ENCODE measurements at places on chromosomes 12 and 14.

GRCh38 chr12:16325426-16325825, 22.0 kb upstream of the MGST1 start:
- no peak for DNase-seq

- no peak for DNase-seq
Measured at GRCh38 chr12:132539016-132539773, 49.2 kb downstream of the FBRSL1 start.

DNA sequence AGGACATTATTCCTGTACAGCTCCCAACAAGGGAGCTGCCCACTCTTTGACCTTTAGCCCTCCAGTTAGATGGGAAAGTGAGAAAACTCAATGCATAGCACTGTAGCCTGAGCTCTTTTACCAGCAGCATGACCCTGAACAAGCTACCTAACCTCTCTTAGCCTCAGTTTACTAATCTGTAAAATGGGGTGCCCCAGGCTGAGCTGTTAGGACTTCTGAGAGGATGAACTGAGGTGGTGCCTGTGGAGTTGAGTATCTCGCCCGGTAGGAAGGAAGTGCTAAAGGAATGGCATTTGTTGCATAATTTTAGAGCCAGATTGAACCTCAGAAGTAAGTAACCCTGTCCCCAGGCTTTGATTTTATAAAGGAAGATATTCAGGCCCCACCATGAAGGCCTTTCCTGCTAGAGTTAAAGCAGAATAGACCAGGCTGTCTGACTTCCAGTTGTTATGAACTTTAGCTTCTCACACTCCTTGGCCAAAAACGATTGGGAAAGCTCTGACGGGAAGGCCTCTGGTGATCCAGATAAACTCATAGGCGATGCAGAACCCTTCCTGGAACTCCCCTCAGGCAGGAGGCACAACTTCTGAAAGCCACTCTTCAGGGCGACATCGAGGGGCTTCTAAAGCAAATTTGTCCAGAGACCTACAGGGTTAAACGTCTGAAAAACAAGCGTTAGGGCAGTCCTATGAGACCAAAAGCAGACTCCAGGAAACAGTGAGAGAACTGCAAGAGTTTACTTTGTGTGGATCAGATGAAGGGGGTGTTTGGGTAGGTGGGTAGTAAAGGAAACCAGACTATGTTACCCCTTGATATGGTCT, 2.5 kb upstream of the SERPINA10 start:
- no peak for DNase-seq

- DNase-seq, result no peak
Measured at GRCh38 chr12:12817616-12818015, 4.5 kb downstream of the DDX47 start.
